T1000 (cell line): ENCODE measurements at places on chromosomes 11 and 22.

GRCh38 chr11:45048313-45048841 is 97.7 kb upstream of the TP53I11 start:
- no peak for DNase-seq

DNA sequence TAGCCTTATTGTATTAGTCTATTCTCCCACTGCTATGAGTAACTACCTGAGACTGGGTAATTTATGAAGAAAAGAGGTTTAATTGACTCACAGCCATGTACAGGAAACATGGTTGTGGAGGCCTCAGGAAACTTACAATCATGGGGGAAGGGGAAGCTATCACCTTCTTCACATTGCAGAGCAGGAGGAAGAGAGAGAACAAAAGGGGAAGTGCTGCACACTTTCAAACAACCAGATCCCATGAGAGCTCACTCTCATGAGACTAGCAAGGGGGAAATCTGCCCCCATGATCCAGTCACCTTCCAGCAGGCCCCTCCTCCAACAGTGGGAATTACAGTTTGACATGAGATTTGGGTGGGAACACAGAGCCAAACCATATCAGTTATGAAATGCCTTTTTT is 179.4 kb downstream of the ARHGAP42 start:
- DNase-seq, result no peak

- DNase-seq, result no peak
Measured at GRCh38 chr11:111299101-111300026, 1.0 kb downstream of the POU2AF3 start.

DNA sequence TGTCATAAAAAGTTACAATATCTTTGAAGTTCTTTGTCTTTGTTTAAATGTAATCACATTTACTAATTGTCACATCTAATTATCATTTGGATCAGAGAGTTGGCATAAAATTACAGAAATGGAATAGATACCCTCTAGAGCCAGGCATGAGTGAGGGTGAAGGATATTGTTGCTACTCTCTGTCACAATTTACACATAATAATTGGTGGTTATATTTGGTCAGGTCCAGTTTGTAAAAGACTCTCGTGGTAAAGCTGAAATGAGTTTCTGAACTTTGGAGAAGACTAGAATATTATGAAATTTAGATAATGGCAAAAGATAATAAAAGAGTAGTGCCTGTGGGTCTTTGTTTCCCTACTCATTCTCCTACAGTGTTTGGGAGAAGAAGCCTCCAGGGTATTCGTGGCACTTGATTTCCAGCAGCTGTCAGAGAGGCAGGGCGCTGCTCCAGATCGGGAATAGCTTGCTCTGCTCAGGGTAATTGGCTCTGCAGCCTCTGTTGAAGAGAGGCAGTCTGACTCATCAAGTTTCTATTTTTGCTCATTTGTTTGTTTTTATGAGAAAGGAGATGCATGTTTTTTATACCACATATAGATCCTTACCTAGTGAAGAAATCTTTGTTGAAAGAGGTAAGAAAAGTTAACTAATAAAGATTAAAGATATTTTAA is 349.9 kb downstream of the CNTN5 start:
- DNase-seq, result no peak

DNA sequence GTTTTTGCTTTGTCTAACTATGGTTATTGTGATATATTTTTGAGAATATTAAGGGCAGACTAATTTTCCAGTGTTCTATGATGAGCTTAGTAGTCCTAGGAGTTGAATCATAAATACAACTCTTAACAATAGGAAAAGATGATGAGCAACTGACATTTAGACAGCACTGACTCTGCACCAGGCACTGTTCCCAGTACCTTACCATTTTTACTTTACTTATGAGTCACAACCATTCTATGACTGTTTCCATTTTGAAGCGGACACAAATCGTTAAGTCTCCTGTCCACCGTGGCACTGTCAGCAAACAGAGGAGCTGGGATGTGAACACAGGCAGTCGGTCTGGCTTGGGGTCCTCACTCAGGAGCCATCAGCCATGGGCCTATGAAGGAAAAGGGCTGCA is 3.4 kb upstream of the SCGB2A2 start:
- DNase-seq, result no peak

GRCh38 chr11:82732734-82733443 is 775 bp downstream of the FAM181B start:
- DNase-seq, result peak; percentile 4

DNA sequence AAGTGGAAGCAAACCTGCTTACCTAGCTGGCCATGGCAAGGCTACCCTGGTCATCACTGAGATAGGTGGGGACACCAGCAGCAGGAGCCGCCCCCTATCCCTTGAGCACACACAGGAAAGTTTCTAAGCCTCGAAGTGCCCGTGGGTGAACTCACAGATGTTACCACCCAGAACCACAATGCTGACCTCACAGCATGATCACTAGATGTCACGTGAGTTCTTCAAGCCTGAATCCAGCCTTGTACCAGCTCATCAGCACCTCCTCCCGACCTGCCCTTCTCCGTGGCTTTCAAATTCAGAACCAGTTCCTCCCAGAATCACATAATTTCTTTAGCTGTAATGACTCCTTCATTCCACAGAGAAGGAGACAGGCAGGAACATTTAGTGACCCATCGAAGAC is 24.7 kb upstream of the TIMP3 start:
- no peak for DNase-seq

- no peak for DNase-seq
Measured at GRCh38 chr22:17919276-17920144, 104.9 kb downstream of the MICAL3 start.

- no peak for DNase-seq
Measured at GRCh38 chr11:115921986-115922385, 417.8 kb upstream of the CADM1 start.

GRCh38 chr11:11468954-11469353 is 115.9 kb upstream of the CSNK2A3 start:
- DNase-seq, result no peak

DNA sequence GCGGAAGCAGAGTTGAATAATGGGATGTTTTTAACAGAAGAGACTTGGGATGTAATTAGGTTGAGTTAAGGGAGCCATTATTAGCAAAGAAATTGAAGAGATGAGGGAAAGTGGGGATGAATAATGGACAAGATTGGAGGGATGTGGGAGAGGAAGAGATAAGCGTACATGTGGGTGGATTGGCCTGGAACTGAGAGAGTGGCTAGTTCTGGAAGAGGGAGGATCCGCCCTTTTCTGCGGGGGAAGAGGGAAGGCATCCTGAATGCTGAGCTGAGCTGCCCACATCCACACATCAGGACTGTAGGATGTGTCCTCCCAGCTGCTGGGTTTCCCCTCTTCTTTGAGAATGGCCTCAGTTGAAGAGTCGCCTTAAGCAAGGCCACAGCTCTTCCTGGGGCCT is 68.3 kb upstream of the CADM1 start:
- no peak for DNase-seq

- no peak for DNase-seq
Measured at GRCh38 chr11:126948563-126948962, 52.0 kb downstream of the KIRREL3 start.

- DNase-seq, result no peak
Measured at GRCh38 chr11:44622721-44623258, 57.3 kb downstream of the CD82 start.

DNA sequence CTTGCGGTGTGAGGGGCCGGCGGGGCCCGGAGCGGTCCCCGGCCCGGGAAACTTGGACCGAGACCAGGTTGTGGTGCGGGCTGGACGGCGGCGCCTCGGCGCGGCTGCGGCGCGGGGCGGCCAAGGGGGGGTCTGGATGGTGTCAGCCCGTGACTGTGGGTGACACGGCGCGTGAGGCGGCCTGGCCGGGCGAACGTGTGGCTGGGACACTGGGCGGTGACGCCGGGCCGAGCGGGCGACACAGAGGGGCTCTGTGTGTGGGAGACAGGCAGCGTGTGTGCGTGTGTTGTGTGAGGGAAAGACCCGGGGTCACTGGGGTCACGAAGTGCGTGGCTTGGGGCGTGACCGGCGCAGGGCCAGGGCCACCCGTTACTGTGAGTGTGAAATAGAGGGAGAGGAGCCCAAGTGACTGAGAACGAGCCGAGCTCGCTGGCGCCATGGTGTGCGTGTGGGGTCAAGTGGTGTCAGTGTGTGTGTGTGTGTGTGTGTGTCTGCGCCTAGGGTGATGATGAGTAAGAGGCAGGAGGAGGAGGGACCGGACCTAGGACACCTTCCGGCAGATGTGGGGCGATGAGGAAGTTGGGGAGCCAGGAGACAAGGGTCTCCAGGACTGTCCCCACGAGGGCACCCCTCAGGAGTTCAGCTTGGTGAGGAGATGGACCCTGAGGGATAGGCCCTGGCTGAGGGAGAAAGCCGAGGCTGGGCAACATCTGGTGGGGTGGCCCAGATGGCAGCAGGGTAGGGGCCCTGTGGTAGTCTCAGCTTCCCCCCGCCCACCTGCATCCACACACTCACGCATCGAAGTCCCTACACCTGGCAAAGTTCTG is 817 bp downstream of the RELT start:
- DNase-seq, result peak; percentile 55
